T1000 (cell line): ENCODE measurements at places on chromosomes 16 and 17.

GRCh38 chr17:1090465-1091189, 89.2 kb downstream of the ABR start:
- DNase-seq: no peak

- no peak for DNase-seq
These were observed 17.2 kb downstream of the KATNB1 start for GRCh38 chr16:57752581-57753447.

DNA sequence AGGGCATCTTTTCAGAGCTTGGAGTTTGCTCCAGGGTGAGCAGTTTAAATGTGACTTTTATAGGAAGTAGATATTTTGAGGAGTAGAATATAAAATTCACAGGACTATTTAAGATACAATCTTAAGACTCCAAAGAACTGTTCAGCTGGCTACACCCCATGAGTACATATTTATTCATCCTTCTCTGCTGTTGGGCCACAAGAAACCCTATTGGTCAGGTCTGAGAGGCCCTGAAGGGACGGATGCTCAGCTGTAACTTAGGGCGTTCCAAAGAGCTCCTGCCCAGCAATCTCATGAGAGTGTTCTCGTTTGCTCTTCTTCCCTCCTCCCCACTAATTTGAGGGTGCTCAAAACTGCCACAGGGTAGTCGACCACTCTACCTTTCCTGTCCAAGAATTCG, 7.3 kb downstream of the ST6GALNAC2 start:
- no peak for DNase-seq

GRCh38 chr17:37461668-37462067, 28.0 kb upstream of the DUSP14 start:
- no peak for DNase-seq

DNA sequence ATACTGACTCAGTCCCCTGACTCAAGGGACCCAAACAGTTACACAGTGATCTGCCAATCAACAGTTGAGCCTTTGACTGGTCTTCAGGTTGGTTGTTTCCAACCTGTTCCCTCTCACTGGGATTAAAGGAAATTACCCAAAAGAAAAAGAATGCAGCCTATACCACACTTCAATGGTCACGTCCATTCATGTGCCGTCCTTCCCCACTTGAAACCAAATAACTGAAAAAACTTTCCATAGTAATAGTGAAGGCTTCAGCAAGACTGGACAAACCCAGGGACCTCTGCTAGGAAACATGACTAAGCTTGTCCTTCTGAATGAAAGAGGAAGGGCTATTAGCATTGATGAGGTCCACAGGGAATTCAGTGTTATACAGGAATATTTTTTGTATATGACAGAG, 30.6 kb downstream of the MRPS23 start:
- no peak for DNase-seq

GRCh38 chr17:73302189-73302588, 9.6 kb downstream of the CDC42EP4 start:
- no peak for DNase-seq

DNA sequence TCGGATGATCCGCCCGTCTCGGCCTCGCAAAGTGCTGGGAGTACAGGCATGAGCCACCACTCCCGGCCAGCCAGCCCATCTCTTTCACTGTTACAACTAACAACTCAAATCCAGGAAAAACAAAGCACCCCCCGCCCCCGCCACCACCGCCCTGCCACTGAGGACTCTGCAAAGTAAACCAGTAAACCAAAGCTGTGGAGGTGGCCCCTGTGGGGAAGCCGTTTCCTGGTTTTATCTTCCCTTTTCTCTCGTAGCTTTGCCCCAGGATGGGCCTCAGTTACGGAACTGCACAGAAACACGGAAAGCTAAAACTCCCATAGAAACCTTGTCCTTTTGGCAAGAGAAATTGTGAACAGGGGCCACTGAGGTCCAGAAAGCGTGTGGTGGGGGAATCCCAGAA, 17.5 kb downstream of the CHMP6 start:
- no peak for DNase-seq

DNA sequence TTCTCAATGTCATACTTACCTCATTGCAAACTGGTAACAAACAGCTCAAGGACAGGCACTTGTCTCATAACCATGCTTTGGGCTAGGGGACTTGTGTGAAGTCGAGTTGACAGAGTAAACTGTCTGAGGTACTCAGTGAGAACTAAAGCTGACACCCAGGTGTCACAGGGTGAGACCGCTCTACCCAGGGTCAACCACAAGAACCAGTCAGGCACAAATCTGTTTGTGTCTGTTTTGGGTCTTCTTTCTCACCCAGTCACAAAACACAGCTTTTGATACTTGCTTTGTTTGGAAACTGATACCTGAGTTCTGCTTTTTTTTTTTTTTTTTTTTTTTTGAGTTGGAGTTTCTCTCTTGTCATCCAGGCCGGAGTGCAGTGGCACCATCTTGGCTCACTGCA, 161.1 kb downstream of the STX8 start:
- no peak for DNase-seq

DNA sequence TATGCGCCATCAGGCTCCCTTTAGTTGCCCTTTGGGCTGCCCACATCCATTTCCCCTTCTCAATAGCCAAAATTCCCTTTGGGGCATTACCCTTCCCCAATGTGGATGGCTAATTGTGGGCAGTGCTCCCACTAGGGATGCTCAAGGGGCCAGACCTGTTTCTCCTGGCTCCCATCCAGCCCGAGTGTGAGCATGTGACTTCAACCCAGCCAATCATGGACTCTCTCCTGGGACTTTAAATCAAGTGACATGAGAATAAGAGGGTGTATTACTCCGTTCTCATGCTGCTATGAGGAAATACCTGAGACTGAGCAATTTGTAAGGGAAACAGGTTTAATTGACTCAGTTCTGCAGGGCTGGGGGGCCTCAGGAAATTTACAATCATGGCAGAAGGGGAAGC, 60.9 kb upstream of the WSB1 start:
- DNase-seq: no peak

GRCh38 chr17:57311281-57312216, 55.2 kb downstream of the MSI2 start:
- DNase-seq: no peak

GRCh38 chr17:247767-248166, 66.3 kb upstream of the DOC2B start:
- DNase-seq: no peak

- no peak for DNase-seq
These were observed 21.5 kb upstream of the TMEM92 start for GRCh38 chr17:50252781-50253180.

DNA sequence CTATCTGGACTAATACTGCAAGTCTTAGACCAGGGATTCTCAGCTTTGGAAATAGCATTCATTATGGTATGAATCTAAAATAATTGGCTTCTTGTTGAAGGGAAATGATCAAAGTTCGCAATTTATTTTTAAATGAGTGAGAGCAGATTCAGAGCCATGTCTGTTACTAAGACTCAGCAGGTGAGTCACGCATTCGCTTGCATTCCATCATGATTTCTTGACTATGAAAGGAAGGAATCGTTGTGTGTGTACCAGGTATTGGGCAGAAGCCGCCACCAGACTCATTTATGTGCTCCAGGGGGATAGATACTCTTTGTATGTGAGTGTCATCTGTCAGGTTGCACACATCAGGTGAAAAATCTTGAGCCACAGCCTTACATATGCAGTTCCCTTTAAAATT, 10.8 kb downstream of the GSG1L2 start:
- no peak for DNase-seq

- DNase-seq: no peak
These were observed 28.5 kb downstream of the MAF start for GRCh38 chr16:79571903-79572535.

DNA sequence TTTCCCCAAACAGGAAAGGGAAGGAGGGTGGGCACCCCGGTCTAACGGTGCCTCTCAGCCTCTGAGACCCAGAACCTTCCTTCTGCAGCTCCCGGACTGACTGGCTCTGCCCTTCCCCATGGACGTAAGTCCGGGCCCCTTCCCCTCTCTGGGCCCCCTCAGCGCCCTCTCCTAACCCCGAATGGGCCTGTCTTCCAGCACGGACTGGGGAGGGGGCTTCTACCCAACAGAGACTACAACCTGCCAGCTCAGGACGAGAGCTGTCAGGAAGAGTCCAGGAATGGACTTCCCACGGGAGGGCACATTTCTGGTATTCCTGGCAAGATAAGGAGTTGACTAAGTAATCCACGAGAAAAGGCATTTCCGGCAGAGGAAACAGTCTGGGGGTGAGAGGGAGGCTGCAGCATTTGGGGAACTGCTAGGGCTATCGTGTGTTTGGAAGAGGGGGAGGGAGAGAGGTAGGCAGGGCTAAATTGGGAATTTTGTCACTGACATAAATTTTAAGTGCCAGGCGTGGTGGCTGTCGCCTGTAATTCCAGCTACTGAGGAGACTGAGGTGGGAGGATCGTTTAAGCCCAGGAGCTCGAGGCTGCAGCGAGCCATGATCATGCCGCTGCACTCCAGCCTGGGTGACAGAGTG, 12.1 kb upstream of the ALDOA start:
- peak; percentile 37 for DNase-seq

GRCh38 chr17:2855063-2855600, 58.9 kb downstream of the RAP1GAP2 start:
- no peak for DNase-seq

GRCh38 chr16:87499189-87499486, 6.3 kb upstream of the ZCCHC14 start:
- no peak for DNase-seq

GRCh38 chr16:21698169-21699032, 34.6 kb downstream of the OTOA start:
- no peak for DNase-seq

GRCh38 chr16:67571981-67572431, 9.7 kb downstream of the CTCF start:
- DNase-seq: no peak

GRCh38 chr17:32020943-32021614, 13.9 kb downstream of the LRRC37B start:
- DNase-seq: no peak

GRCh38 chr17:61627658-61628057, 36.6 kb upstream of the NACA2 start:
- DNase-seq: no peak

DNA sequence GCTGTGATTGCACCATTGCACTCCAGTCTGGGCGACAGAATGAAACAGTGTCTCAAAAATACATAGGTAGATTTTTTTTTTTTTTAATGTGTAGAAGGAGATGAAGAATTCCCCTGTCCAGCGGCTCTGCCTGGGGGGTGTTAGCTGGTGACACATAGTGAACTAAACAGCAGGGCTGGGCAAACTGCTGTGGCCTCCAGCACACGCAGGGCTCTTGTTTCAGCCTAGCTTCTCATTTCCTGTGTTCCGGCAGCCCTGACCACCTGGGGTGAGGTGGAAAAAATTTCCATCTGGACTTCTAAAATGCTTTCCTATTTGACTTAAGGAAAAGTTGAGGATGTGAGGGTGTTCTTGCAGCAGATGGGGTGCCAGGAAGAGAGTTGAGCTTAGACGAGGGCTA, 33.3 kb upstream of the RGS9 start:
- no peak for DNase-seq

GRCh38 chr17:68843522-68843921, 111.7 kb downstream of the ABCA8 start:
- DNase-seq: no peak

DNA sequence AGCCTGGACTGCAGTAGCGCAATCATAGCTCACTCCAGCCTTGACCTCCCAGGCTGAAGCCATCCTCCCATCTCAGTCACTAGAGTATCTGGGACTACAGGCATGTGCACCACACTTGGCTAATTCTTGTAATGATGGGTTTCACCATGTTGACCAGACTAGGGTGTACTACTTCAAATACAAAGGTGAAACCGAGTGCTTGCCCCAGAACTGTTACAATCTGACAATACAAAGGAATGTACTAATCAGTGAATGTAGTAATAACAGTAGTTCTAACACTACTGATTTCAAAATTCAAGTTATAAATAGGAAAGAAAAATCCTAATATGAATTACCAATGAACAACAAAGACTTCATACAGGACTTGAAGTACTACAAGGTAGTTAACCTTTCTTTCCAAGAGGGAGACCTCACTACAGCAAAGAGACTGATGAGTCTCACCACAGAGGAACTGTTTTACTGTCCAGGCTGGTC, 24.4 kb downstream of the CRK start:
- no peak for DNase-seq

DNA sequence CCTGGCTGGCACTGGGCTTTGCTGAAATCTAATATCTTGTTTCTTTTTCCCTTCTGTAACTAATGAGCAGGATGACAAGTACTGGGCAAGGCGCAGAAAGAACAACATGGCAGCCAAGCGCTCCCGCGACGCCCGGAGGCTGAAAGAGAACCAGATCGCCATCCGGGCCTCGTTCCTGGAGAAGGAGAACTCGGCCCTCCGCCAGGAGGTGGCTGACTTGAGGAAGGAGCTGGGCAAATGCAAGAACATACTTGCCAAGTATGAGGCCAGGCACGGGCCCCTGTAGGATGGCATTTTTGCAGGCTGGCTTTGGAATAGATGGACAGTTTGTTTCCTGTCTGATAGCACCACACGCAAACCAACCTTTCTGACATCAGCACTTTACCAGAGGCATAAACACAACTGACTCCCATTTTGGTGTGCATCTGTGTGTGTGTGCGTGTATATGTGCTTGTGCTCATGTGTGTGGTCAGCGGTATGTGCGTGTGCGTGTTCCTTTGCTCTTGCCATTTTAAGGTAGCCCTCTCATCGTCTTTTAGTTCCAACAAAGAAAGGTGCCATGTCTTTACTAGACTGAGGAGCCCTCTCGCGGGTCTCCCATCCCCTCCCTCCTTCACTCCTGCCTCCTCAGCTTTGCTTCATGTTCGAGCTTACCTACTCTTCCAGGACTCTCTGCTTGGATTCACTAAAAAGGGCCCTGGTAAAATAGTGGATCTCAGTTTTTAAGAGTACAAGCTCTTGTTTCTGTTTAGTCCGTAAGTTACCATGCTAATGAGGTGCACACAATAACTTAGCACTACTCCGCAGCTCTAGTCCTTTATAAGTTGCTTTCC, 56.0 kb downstream of the HLF start:
- no peak for DNase-seq

- DNase-seq: no peak
These were observed 71.1 kb downstream of the RPGRIP1L start for GRCh38 chr16:53632526-53632925.

DNA sequence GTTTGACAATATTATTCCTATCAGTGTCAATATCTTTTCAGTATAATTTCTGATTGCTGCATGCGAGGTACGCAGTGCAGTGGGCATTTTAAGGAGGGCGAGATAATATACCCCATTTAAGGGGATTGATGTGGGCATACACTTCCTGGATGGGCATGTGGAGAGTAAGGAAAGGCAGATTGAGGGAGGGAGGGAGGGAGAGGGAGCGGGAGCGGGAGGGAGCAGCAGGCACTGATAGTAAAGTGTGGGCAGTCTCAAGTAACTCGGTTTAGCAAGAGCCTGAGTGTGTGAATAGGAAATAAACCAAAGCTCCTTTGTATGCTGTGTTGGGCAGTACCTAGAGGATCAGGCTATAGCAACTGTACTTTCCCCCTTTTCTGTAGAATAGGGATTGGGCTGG, 5.1 kb downstream of the BPTF start:
- no peak for DNase-seq

- no peak for DNase-seq
These were observed 30.1 kb downstream of the HIC1 start for GRCh38 chr17:2084766-2085647.

DNA sequence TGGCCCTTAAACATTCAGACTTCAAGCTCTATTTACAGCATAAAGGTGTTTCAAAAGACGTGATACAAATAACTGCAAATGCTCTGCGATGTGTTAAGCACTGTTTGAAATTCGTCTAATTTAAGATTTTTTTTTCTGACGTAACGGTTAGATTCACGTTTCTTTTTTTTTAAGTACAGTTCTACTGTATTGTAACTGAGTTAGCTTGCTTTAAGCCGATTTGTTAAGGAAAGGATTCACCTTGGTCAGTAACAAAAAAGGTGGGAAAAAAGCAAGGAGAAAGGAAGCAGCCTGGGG, 681 bp upstream of the MAPT start:
- DNase-seq: no peak

GRCh38 chr17:7922269-7922844, 6.3 kb upstream of the RNF227 start:
- DNase-seq: no peak
